GDM1 (cell line): ENCODE measurements at places on chromosomes 4 and X.

DNA sequence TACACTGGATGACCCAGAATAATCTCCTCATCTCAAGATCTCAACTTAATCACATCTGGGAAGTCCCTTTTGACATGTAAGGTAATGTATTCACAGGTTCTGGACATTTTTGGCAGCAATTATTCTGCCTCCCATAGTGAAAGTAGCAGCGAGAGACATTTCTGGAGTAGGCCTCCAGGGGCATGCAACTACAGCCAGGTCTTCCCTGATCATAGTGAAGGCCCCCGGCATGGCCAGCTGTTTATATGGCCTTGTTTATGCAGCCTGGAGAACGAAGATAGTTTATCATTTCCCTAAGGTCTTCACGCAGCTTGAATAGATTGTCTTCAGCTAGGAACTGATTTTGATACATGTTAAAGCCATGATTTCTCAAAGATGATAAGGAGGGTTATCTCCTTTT, 139.9 kb downstream of the RNF150 start:
- no peak for DNase-seq

DNA sequence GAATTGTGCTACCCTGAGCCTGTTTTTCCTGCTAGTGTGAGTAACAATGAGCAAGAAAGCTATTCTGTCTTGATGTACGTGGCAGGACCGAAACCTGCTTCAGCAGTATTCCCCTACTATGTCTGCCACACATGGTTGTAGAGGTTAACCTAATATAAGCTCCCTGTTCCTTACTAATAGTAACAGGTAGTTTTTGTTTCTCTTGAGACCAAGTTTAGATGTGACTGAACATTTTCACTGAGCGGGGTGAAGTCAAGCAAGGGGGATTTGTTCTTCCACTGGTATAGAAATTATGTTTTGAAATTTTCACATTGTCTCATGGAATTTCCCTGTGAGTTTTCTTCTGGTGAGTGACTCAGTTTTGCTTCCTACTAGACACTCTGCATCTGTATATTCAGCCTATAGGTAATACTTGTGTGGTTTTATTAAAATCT, 37.3 kb downstream of the RRAGB start:
- no peak for DNase-seq

GRCh38 chr4:70997036-70997435, 3.6 kb downstream of the DCK start:
- no peak for DNase-seq

DNA sequence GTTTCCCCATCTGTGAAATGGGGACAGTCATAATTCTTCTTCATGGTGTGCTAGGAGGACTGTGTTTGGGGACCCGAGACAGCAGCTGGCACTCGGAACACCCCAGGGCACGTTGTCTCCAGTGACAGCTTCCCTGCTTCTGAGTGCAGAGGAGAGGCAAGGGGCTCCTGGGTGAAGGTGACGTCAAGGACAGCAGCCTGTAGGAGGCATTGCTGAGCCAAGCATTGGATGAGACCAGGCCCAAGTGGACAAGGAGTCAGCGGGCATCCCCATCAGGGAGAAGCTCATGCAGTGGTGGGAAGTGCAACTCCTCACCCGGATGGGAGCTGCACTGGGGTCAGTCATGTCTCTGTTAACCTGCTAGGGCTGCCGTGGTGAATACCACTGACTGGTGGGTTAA, 46.1 kb downstream of the EVC start:
- no peak for DNase-seq
